ENCODE measurements at places on chromosomes 12 and 14.

- DNase-seq: no peak
These were observed 129.0 kb downstream of the ASCL4 start for GRCh38 chr12:107903341-107904061.

DNA sequence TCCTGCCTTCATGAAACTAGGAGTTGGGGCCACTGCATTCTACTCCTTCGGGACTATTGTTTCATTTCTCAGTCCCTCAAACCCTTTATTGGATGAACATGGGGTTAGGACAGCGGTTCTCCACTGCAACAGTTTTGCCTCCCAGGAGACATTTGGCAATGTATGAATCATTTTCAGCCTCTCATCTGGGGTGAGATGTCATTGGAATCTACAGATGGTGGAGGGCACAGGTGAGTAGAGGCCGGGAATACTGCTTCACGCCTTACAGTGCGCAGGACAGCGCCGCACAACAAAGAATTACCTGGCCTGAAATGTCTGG, 649 bp upstream of the GNPNAT1 start:
- no peak for DNase-seq

GRCh38 chr14:65098586-65098985, 3.7 kb downstream of the MAX start:
- no peak for DNase-seq

GRCh38 chr12:107645630-107646333, 39.8 kb upstream of the PWP1 start:
- no peak for DNase-seq

DNA sequence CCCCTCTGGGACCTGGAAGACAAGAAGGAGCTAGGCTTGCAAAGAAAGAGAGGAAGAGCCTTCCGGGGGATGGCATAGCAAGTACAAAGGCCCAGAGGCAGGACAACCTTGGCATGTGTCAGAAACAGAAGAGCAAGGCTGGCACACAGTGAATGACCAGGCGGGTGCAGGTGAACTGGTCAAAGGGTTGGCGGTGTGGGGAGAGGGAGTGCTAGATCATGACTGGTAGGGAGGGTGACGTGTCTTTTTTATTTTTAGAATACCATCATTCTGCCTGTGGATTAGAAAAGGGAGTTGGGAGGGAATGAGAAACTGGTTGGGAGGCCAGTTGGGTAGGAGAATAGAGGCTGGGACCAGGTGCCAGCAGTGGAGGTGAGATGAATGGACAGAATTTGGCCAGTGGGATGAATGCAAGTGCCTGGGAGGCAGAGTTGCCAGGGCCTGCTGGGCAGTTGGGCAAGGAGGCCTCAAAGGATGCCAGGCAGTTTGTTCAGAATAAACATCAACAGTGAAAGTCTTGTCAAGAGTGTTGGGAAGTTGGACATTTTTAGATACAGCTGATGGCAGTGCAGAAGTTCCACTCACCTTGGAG, 168.3 kb downstream of the CACNA1C start:
- no peak for DNase-seq

- no peak for DNase-seq
These were observed 60.4 kb upstream of the SINHCAF start for GRCh38 chr12:31386364-31386777.

DNA sequence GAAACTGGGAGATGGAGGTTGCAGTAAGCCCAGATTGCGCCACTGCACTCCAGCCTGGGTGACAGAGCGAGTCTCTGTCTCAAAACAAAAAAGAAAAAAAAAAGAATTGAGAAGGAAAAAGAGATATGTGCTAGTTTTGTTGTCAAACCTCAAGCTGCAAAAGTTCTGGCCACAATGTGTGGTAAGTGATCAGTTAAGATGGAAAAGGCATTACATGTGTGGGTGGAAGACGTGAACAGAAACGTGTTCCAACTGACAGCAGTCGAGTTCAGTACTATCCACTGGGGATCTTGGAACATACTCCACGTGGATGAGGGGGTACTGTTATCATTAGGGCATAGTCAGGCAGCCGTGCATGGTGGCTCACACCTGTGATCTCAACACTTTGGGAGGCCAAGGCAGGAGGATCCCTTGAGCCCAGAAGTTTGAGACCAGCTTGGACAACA, 17.3 kb downstream of the GPR68 start:
- no peak for DNase-seq

- no peak for DNase-seq
These were observed 629.6 kb downstream of the VRK1 start for GRCh38 chr14:97426776-97427175.

DNA sequence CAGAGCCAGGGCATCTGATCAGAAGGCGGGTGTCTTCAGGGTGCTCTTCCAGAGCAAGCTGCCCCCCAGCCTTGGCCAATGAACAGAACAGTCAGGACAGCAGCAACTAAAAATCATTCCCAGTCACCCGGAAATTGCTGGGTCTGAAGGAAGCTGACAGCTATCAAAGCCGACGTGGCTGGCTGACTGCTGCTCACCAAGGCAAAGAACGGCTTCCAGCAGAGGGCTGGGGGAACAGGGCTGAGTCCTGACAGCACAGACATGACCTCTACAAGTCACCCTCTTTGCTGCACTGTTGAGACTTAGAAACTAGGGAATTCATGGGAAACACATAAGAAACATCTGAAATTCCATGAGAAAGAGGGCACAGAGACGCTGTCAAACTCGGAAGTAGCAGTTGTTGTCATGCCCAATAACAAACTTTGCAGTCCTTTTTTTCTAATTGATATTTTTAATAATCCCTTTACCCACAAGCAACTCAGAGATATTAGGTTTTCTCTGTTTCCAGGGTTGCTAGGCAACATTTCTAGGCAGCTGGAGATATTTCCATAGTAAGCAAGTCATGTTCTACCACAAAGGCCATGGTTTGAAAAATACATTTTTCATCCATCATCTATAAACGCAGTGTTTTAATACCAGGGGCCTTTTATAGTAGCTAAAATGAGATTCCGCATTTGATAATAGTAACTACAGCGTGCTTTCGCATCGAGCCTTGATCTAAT, 365.2 kb downstream of the SEC23A start:
- no peak for DNase-seq

DNA sequence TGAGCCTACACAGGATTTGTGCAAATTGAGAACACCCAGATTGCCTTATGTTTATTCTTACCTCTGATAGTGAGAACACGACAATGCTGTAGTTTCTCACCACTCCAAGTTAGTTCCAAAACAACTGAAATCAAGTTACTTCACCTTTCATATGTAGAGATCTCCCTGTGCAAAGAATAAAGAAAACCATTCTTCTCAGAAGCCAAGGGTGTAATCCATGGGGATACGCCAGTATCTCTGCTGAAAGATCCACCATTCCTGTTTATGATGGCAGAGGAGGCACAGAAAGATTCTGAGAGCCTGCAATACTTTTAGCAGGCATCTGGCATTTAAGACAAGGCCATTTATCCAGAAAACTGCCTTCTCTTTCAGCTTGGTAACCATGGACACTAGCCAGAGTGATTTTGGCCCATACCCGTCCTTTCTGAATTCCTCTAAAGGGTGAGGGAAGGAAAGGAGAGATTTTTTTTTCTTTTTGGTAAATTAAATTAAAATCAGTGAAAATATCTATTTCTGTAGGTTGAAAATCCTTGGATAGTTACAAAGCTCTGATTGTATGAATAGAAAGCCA, 355.4 kb upstream of the FAR2 start:
- no peak for DNase-seq

DNA sequence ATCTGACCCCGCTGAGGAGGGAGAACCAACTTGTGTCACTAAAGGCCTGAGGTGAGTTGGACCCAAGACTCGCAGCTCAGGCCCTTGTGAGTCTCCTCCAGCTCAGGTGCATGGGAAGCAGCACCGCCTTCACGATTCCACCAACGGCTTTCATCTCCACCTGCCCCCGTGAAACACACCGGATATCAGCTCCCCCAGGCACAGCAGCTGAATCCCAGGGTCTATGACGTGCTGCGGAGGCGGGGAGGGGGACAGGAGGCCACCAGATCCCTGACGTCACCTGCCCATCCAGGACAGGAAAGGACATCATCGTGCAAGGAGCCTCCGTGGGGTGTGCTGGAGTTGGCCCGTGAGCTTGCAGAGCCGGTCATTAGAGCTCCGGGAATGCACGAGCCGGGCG, 18.5 kb upstream of the SFSWAP start:
- DNase-seq: no peak

GRCh38 chr12:96425321-96425720, 25.1 kb upstream of the CDK17 start:
- no peak for DNase-seq

DNA sequence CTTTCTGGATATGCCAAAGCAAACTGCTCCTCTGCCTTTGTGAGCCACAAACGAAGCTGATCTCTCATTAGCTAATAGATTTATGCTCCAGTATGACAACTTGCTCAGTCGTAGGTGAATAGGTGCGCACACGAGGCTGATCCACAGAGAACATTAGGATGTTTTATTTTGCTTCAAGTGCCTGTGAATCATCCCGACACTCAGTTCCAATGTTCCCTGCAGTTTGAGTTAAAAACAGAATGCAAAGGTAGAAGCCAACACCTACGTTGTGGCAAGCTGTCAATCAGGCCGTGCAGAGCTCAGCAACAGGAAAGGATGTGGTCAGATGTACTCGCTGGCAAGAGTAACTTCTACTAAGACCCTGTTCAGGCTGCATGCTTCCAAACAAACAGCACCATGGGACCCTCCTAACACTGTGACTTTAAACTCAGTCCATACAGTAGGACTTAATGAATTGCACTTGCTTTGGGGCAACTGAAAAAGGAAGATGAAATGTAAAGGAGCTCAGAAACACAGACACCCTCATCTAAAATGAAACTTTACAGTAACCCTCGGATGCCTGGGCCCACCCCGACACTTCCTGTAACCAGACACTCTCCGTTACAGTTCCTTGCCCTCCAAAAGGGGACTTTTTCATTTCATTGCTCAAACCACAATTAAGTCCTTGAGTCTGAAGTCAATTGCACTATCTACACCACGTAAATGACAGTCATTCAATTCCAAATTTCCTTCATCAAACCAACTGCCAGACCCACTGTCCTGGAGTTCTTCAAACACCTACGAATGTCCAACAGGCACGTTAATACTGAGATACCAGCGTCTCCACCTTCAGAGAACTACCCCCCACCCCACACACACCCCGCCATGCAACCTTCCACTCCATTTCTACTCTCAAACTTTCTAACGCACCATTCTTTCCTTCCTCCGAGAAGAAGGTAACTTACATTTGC, 1.6 kb downstream of the CCDC88C start:
- no peak for DNase-seq

DNA sequence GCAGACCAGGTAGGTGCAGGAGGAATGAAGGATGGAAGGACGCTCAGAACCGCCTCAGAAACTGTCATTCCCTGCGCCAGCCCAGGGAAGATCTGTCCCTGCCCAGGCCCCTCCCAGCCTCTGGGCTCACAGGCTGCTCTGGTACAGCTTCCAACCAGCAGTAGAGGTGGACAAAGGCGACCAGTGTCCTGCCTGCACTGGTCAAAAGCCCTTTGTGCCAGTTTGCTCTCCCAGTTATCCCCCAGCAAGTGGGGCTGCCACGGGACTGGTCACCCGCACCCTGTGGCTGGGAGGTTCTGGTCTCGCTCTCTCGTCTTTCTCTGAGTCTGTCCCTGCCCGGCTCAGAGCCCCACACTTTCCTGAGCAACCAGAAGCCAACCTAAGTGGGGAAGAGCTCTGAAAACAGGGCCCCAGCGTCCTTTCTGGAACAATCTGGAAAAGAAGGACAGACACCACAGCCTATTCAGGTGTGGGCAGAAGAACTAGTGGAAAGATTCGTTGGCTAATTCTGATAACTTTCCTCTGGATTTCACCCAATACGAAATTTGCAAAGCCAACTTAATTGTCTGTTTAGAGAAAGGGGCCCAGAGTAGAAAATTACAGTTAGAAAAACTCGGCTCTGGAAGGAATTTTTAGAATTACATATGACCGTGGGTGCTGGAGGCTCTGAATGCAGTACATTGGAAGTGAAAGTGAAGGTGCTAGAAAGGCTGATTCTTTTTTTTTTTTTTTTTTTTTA, 21.7 kb downstream of the SNRNP35 start:
- no peak for DNase-seq

- no peak for DNase-seq
These were observed 113.4 kb upstream of the PELI2 start for GRCh38 chr14:56004786-56005185.

DNA sequence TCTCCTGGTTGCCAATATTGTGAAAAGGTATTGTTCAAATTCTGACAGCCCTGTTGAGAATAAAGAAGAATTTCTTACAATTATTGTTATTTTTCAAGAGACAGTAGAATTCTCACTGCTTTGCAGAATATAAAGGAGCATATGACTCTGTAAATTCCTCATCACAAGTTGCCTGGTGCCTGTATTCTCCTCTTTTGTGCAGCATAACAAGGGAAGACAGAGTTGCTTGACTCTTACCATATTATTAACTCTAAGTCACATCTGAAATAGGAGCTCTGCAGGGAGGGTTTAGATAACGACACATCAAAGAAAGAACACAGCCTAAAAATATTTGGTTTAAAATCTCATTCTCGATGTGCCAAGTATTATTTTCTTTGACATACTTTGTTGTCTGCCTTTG, 31.1 kb downstream of the MYF5 start:
- no peak for DNase-seq

DNA sequence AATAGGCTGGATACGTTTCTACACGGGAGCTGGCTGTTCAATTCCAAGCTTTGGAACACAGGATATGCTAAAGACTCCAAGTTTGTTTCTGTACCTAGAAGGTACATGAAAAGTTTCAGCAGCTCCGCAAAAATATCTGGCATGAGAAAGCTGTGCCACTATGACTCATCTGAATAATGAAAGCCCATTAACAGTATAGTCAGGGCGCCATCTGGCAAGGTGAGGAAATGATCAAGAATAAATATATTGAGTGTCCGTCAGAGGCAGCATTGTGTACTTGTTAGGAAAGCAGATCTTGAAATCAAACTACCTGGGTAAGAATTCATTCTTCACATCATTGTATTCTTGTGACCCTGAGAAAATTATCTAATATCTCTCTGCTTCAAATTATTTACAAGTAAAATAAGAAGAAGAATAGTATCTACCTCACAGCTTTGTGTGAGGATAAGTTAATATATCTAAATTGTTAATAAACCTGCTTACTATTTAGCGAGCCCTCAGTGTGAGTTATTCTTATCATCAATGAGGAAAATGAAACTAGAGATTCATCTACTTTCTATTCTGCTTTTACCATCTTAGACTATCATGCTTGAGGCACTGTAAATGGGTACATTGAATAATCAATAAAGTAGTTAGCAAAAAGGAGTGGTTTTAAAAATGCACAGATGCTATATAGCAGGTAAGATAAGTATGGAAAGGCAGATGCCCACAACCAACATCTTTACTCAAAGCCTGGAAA, 53.5 kb downstream of the FSCB start:
- no peak for DNase-seq

DNA sequence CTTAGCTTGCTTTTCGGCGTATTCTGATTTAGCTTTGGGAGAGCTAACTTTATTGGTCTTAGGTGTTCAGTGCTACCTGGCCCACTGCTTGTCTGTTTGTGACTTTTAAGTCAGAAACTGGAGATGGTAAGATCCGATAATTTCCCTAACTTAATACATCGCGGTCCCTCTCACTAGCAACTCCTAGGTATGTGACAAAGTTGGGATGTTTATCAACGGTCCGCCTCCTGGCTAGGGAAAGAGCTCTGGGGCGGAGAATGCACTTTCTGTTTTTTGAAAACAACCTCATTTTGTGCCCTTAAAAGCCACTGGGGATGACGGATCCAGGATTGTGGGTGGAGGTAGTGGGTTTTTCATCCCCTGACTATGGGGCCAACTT, 1.2 kb downstream of the CDKN1B start:
- no peak for DNase-seq

Data from cortex of kidney (tissue), 1 donor.